ENCODE measurements at places on chromosomes 13 and 19.

DNA sequence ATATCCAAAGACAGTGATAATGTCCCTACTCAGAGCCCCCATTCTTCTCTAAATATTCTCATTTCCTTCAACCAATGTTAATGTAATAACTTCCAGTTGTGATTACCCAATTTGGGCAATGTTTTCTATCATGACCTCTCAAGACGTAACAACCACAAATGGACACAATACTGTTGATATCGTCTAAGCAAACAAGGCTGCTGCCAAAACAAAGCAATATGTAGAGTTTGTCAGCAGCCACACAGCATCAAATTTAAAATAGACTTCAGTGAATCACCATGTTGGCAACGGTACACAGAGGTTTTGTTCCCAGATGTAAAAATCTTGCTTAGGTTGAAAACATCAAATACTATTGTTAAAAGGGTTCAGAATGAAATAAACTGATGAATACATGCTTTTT lies 205.1 kb downstream of the DACH1 start:
- no peak for DNase-seq

GRCh38 chr13:84654654-84655275 lies 772.5 kb upstream of the SLITRK1 start:
- no peak for DNase-seq

GRCh38 chr13:25806264-25806974 lies 245.4 kb downstream of the SHISA2 start:
- DNase-seq = no peak

- DNase-seq = no peak
These were observed 48.0 kb upstream of the ITM2B start for GRCh38 chr13:48185018-48185417.

DNA sequence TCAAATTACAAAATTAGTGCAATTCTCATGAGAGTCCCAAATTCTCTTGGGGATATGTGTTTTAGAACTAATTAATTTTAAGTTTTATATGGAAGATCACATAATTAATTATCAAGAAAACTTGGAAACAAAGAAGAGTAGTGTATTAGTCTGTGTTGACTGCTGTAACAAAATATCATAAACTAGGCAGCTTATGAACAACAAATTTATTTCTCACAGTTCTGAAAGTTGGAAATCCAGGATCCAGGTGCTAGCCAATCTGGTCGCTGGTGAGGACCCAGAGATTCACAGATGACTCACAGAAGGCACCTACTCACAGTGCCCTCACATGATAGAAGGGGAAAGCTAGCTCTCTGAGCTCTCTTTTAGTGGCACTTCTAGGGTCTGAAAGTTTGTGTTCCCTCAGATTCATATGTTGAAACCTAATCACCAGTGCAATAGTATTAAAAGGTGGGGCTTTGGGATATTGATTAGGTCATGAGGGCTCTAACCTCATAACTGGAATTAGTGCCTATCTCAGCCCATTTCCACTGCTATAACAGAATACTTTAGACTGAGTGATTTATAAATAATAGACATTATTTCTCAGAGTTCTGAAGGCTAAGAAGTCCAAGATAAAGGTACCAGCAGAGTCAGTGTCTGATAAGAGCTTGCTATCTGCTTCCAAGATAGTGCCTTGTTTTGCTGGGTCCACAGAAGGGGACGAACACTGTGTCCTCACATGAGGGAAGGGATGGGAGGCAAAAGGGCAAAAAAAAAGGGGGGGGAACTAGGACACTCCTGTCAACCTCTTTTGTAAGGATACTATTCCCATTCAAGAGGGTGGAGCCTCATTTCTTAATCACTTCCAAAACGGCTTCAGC lies 1.5 kb upstream of the ARGLU1 start:
- DNase-seq = no peak

DNA sequence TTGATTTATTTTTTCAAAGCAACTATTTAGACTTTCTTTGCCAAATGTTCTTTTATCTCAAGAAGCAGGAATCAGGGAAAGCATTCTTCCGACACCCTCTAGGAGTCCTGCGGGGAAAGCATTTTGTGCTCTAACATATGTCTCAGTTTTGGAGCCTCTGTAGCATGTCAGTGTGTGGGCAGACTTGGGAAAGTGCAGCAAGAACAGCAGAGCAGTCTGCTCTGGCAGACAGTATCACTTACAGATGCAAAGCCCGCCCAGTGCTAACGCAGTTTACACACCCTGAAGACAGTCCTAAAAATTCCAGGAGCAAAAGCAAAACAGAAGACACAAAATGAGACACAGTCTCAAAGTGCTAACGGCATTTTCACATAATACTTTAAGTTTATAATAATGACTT lies 393.5 kb downstream of the KLF12 start:
- no peak for DNase-seq

GRCh38 chr13:114099918-114100445 lies 32.4 kb downstream of the RASA3 start:
- no peak for DNase-seq

DNA sequence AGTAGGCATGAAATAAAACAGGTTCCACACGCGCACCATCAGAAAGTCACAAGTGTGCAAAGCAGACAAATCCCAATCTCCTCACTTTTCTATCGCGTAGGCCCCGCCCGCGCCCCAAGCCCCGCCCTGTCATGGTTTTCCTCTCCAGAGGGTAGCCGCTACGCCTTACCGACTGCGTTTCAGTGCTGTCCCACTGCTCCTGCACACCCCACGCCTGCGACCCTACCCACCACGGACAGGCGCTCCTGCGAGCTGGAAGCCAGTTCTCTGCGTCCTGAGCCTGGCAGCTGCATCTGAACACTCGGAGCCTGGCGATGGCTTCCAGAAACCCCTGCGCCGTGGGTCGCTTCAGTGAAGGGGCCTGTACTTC lies 379 bp upstream of the ZNF470 start:
- no peak for DNase-seq
